Sigmoid colon (tissue), 7 donors: ENCODE measurements at places on chromosomes 16 and 17. TPM values are rescaled to one million over a fixed set of nuclear protein-coding genes. Genes with fewer than 3 reads are reported as not detected.

Gene B4GALNT2
- 3.9 TPM for polyA plus RNA-seq

Gene SPEM2
- polyA plus RNA-seq: not detected

Gene MT4
- not detected for polyA plus RNA-seq

Gene PRR15L
- polyA plus RNA-seq: 290 TPM

Gene CCDC154
- polyA plus RNA-seq: not detected

DNA sequence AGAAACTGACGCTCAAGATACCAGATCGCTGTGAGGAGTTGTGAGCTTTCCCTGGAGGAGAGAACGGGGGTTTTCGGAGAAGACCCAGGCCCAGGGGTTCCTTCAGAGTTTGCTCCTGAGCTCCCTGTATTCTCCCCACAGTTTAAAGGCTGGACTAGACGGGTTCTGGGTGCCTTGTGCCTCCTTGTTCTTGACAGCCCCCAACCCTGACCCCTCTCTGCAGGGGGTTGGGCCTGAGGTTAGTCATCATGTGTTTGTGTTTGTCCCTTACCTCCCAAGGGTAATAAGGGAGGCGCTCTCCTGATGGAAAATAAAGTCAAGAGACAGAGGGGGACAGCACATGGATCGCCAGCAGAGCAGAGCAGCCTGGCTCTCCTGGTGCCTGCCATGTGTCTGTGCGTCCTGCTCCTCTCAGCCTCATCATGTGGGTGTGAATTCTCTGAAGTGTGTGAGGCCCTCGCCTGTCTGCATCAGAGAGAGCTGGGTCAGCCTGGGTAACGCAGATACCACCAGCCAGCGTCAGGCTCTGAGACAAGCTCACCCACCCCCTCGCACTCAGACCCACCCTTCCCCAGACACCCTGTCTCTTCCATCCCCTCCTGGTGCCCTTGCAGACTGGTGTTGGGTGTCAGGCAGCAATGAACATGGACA lies 8.7 kb downstream of the HEXIM2 start:
- no peak overlapping the region for H3K4me3 ChIP-seq
- H3K27ac ChIP-seq: peak overlapping the region; percentile 98
- H3K4me1 ChIP-seq: peaks cover 35% of the 10 kb centered on the region
- H3K27me3 ChIP-seq: no peaks in the 10 kb centered on the region
- no peak for DNase-seq
- H3K36me3 ChIP-seq: peaks cover 4% of the 10 kb centered on the region

DNA sequence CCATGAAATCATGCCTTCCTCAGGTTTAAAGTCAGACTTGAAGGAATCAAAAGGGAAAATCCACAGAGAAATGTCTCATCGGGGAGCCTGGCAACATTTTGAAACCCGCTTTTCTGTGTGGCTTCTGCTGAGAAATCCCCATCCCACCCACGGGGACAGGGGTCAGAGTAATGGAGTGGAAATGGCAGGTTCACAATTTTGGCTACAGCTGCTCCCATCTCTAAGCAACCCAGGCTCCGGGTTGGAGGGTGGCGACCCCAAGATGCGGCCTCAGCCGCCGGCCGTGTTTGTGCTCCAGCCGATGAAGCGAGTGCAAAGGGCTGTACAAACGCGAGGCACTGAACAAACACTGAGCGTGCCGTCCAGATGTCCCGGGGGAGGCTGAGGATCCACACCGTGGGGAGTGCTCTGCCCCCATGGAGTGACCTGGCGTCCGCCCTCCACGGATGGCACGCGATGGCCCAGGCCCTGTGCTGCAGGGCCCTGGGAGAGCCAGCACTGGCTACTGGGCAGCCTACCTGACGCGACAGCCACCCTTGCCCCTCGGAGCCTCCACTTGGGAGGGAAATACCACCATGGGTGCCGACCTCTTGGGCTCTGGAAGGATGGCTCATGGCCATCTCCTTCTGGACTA lies 22.2 kb downstream of the SLC43A2 start:
- no peaks in the 10 kb centered on the region for H3K36me3 ChIP-seq
- no peaks in the 10 kb centered on the region for H3K27me3 ChIP-seq

GRCh38 chr17:2853283-2854142 lies 57.3 kb downstream of the RAP1GAP2 start:
- peak overlapping the region; percentile 66 for H3K4me3 ChIP-seq
- H3K27ac ChIP-seq: peak overlapping the region; percentile 77
- H3K36me3 ChIP-seq: no peaks in the 10 kb centered on the region
- DNase-seq: peak; percentile 80

DNA sequence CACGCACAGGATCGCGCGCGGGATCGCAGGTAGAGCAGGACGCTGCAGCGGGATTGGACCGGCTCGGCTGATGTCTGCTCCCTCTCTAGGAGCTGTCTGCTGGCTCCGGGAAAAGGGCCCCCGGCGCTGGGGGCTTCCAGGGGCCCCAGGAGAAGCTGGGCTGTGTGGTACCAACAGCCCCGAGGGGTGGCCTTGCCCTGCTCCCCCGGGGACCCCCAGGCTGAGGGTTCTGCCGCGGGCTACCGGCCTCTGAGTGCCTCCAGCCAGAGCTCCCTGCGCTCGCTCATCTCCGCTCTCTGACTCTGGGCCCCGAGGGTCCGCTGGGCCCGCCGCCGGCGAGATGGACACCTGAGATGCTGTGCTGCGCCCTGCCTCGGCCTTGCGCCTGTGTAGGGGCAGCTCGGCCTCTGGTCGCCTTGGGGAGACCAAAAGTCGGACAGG lies 1.4 kb upstream of the PAQR4 start:
- DNase-seq: no peak
- H3K36me3 ChIP-seq: no peaks in the 10 kb centered on the region
- H3K27ac ChIP-seq: no peak overlapping the region
- no peak overlapping the region for H3K4me3 ChIP-seq
- peaks cover 56% of the 10 kb centered on the region for H3K4me1 ChIP-seq

- DNase-seq: no peak
- no peaks in the 10 kb centered on the region for H3K36me3 ChIP-seq
- H3K27me3 ChIP-seq: no peaks in the 10 kb centered on the region
- peak overlapping the region; percentile 36 for H3K4me3 ChIP-seq
- peak overlapping the region; percentile 97 for H3K27ac ChIP-seq
- no peaks in the 10 kb centered on the region for H3K4me1 ChIP-seq
Measured at GRCh38 chr17:48592057-48592514, 1.5 kb downstream of the HOXB5 start.

GRCh38 chr17:14014657-14015056 lies 54.6 kb upstream of the COX10 start:
- no peaks in the 10 kb centered on the region for H3K36me3 ChIP-seq
- H3K4me1 ChIP-seq: no peaks in the 10 kb centered on the region
- DNase-seq: no peak
- H3K4me3 ChIP-seq: no peak overlapping the region

- no peaks in the 10 kb centered on the region for H3K27me3 ChIP-seq
- no peak overlapping the region for H3K4me3 ChIP-seq
- H3K36me3 ChIP-seq: no peaks in the 10 kb centered on the region
- no peak overlapping the region for H3K27ac ChIP-seq
Measured at GRCh38 chr16:51870296-51870854, 676.6 kb downstream of the TOX3 start.

DNA sequence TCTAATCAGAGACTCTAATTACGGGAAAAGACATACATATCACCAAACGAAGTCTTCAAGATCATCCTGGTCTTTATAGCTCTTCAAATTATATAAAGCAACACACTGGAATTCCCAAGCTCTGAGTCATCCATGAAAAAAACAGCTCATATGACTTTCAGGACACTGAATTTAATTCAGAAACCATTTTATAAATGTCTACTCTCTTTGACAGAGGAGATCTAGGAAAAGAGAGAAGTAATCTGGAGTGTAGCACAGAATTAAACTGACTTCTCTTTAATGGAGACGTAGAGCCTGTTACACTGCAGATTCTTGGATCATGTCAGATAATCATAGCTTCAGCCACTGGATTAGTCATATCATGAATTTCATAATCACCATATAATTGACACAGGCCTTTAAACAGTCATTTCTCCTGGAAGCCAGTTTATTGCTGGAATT lies 86.8 kb upstream of the WSB1 start:
- H3K4me1 ChIP-seq: no peaks in the 10 kb centered on the region
- peak overlapping the region; percentile 3 for H3K27ac ChIP-seq
- no peak for DNase-seq
- no peaks in the 10 kb centered on the region for H3K27me3 ChIP-seq

DNA sequence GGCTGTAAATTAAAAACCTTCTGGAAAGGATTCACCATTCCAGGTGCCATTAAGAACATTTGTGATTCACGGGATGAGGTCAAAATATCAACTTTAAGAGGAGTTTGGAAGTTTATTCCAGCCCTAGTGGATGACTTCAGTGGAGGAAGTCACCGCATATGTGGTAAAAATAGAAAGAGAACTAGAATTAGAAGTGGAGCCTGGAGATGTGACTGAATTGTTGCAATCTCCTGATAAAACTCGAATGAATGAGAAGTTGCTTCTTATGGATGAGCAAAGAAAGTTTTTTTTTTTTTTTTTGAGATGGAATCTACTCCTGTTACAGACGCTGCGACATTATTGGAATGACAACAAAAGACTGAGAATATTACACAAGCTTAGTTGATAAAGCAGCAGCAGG lies 26.7 kb downstream of the CCL4 start:
- DNase-seq: no peak
- H3K27ac ChIP-seq: no peak overlapping the region
- no peaks in the 10 kb centered on the region for H3K4me1 ChIP-seq
- H3K4me3 ChIP-seq: no peak overlapping the region
- no peaks in the 10 kb centered on the region for H3K36me3 ChIP-seq

DNA sequence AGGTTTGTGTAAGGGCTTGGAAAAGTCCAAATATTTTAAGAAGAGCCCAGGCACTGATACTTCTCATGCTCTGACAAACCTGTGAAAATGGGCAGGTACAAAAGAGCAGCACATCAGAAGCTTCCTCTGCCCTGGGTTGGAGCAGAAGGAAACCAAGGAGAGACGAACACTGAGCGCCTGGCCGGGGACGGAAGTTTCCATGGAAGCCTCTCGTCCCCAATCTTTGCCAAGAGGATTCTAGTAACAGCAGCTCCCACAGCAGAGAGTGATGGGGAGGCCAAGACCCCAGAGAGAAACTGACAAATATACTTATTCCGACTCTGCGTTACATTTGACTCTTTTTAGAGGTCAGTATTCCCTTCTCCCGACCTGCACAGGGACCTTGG lies 268.5 kb downstream of the C16orf95 start:
- H3K27me3 ChIP-seq: peaks cover 72% of the 10 kb centered on the region
- no peaks in the 10 kb centered on the region for H3K36me3 ChIP-seq
- H3K4me1 ChIP-seq: no peaks in the 10 kb centered on the region
- H3K27ac ChIP-seq: no peak overlapping the region
- H3K4me3 ChIP-seq: no peak overlapping the region

GRCh38 chr17:57943140-57943539 lies 12.1 kb downstream of the CUEDC1 start:
- DNase-seq: no peak
- no peak overlapping the region for H3K4me3 ChIP-seq
- H3K27ac ChIP-seq: peak overlapping the region; percentile 99
- peaks cover 97% of the 10 kb centered on the region for H3K4me1 ChIP-seq
- H3K36me3 ChIP-seq: no peaks in the 10 kb centered on the region
- H3K27me3 ChIP-seq: no peaks in the 10 kb centered on the region

- H3K4me1 ChIP-seq: peaks cover 76% of the 10 kb centered on the region
- no peaks in the 10 kb centered on the region for H3K36me3 ChIP-seq
- no peak for DNase-seq
- H3K4me3 ChIP-seq: no peak overlapping the region
Measured at GRCh38 chr16:89436366-89436765, 54.0 kb downstream of the ANKRD11 start.

GRCh38 chr16:67893743-67894399 lies 817 bp downstream of the PSKH1 start:
- DNase-seq: no peak
- H3K27me3 ChIP-seq: no peaks in the 10 kb centered on the region
- peak overlapping the region; percentile 98 for H3K27ac ChIP-seq
- H3K4me3 ChIP-seq: peak overlapping the region; percentile 99
- no peaks in the 10 kb centered on the region for H3K4me1 ChIP-seq
- H3K36me3 ChIP-seq: no peaks in the 10 kb centered on the region

- H3K4me1 ChIP-seq: peaks cover 20% of the 10 kb centered on the region
- no peak overlapping the region for H3K4me3 ChIP-seq
- H3K27ac ChIP-seq: no peak overlapping the region
Measured at GRCh38 chr17:55664287-55664686, 58.4 kb downstream of the TMEM100 start.

DNA sequence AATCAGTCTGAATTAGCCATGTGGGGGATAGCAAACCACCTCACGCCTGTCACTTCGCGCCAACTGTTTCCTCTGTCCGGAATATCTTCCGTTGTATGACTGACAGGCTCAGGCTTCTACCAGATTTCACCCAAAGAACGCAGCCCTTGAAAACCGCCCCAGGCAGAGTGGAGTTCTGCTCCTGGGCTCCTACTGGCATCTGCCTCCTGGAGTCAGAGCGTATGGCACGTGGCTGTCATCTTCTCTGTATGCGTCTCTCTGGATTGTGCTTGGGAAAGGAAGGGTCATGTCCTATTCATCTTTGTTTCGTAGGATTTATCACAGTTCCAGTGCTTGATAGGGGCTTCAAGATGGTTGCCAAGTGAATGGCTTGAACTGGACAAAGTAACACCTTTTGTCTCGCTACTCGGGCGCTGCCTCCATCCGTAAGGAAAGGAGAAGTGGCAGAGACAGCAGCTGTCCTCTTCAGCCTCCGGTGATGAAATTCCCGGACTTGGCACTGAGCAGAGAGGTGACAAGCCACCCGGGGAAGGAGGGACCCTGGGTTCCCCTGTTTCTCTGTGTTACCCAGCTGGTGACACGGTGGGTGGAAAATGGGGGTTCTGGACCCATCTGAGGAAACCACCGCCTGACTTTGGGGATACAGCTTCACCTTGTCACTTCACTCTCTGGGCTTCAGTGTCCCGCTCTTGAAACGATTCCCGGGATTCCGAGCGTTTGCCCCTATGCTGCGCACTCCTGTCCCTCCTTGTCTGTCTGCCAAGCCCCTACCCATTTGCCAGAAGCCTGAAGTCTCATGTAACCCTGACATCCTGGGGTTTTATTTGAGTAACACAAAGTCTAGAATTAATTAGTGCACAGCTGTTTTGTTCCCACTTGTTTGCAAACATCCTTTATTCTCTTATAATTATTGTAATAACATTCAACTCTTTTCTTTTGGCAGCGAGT lies 13.9 kb downstream of the KIAA0513 start:
- DNase-seq: no peak
- H3K4me3 ChIP-seq: no peak overlapping the region
- no peaks in the 10 kb centered on the region for H3K36me3 ChIP-seq
- no peaks in the 10 kb centered on the region for H3K27me3 ChIP-seq
- H3K27ac ChIP-seq: peak overlapping the region; percentile 65

DNA sequence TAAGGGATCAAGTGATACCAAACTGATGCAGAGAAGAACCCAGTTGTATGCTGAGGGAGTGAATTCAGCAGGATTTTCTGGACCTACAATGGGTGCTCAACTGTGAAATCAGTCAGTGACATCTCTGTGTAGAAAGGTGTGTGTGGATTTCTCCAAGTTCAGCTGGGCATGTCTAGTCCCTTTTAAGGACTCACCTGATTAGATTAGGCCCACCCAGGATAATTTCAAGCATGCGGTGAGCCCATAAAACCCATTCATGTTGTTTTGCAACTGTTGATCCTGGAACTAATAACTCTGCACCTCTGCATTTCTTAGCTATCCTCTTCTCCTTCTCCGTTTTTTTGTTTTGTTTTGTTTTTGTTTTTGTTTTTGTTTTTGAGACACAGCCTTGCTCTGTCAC lies 35.1 kb upstream of the DNAJA2 start:
- DNase-seq: no peak
- H3K4me1 ChIP-seq: no peaks in the 10 kb centered on the region
- no peak overlapping the region for H3K27ac ChIP-seq
- no peak overlapping the region for H3K4me3 ChIP-seq
- no peaks in the 10 kb centered on the region for H3K27me3 ChIP-seq
